Stimulated activated CD4-positive, alpha-beta T cell treated with anti-CD3 and anti-CD28 coated beads, Interleukin-12 subunit alpha, Interleukin-12 subunit beta, amount 100 ng/mL, for 24 hours (primary cell): ENCODE measurements at places on chromosomes 6 and 20.

DNA sequence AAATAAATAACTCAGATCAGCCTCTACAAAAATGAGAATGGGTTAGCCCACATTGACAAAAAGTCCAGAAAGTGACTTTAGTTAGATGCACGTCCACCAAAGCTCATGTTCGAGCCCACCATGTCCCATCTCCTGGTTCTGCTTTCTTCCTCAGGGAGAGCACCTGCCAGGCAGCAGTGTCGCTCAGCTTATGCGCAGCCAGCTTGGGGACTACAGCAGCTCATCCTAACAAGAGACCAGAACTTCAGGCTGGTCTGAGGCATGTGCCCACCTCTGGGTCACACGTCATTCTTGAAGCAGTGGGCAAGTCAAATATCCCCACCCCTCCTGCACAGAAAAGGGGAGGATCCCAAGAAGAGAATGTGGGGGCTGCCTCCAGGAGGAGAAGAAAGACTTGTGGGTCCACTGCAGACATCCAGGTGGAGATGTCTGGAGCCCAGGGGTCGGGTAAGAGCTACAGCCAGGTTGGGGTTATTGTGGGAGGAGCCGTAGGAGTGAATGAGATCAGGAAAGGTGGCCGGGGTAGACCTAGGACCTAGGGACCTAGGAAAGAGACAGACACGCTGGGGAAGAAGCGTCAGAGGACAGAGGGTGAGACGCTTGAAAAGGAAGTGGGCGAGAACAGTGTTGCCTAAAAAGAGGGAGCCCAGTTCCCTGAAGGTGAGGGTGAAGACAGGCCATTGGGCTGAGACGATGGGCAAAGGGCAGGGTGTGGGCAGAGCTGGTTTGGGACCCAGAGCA is 52.5 kb downstream of the SSR1 start:
- no peak for DNase-seq

- no peak for DNase-seq
Measured at GRCh38 chr20:25288291-25289181, 40.7 kb downstream of the PYGB start.

GRCh38 chr6:134235937-134236751 is 81.8 kb downstream of the SGK1 start:
- no peak for DNase-seq

GRCh38 chr6:51827580-51827979 is 259.8 kb downstream of the PKHD1 start:
- DNase-seq, result no peak

DNA sequence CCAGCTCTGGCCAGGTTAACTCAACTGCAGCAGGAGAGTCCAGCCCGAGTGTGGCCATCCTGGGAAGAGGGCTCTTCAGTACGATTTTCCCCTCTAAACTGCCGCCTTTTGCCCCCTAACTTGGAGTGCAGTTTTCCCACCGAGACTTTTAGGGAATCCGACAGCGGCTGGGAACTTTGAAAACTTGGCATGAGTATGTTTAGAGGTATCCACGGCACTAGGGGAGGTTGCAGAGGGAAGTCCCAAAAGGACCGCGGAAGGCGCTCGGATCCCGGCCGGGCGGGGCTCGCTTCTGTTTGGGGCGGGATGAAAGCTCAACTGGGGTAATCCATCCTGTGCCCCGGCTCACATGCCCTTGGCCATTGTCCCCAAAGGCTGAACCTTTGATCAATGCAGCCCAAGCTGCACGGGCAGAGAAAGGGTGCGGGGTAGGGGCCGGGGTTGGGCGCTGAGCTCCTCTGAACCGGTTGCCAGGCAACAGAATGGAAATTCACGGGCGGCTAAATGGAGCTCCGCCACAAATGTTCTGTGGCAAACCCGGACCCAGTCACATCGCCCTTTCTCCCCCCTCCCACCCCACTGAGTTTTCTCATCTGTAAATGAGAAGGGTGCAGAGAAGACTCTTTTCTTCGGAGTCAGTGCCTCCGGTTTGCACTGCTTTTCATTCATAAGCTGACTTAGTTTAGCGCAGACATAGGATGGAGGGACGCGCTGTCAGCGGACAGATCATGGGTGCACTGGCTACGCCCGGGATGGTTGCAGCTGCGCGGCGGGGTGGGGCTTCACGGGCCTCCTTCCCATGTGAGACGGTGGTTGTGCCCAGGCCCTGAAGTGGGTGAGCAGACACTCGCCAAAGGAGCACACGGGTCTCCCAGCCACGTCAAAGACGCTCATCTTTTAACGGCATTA is 2.3 kb downstream of the BMP6 start:
- no peak for DNase-seq

- DNase-seq, result no peak
Measured at GRCh38 chr6:12152023-12152970, 137.9 kb upstream of the EDN1 start.

GRCh38 chr6:46849361-46849690 is 56.1 kb downstream of the MEP1A start:
- no peak for DNase-seq

DNA sequence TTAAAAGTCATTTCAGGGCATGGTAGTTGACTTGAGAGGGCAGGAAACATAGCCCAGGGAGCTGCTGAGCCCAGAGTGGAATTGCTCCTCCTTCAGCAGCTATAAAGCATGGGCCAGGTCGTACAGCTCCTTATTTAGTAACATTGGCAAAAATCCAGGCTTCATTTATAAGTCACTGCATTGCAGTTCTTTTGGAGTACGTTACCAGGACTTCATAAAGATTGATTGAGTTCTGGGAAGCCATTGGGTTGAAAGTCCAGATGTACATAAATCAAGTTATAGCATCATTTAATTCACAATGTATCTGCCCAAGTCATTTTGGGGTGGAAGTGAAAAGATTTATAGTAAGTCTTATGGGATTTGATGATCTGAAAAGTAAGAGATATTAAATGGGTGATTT is 53.0 kb upstream of the ANKEF1 start:
- no peak for DNase-seq
